GM10248 (cell line): ENCODE measurements at places on chromosomes 16 and 17.

GRCh38 chr16:1154887-1155331, 2.0 kb downstream of the CACNA1H start:
- DNase-seq, result no peak

DNA sequence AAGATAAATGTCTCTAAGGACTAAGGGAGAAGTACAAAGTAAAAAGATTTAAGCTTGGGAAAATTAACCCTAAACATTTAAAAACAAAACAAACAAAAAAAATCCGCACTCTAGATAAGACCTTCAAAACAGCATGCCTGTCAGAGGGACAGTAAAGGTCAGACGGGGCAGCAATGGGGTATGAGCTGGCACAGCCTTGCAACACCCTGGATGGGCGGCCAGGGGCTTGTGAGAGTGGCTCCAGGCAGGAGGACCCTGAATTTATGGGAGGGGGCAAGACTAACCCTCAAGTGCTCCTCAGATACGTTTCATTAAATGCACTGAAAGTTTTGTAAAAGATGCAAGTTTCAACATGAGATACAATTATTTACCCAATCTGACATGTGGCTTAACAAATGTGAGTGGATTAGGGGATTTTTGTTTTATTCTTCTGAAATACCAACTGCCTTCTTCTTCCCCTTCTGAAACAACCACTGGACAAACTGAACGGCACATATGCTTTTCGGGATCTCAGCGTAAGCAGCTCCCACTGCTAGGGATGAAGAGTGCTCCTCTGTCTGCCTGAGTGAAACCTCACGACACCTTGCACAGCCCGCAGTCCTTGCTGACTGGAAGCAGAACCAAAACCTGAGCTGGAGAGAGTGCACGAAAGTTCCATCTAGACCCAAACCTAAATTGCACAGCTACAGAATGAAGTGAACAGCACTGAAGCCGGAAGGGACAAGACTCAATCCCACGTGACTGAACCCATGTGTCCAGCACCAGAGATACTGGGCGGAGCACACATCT, 128.4 kb downstream of the ANKRD11 start:
- DNase-seq, result peak; percentile 75

DNA sequence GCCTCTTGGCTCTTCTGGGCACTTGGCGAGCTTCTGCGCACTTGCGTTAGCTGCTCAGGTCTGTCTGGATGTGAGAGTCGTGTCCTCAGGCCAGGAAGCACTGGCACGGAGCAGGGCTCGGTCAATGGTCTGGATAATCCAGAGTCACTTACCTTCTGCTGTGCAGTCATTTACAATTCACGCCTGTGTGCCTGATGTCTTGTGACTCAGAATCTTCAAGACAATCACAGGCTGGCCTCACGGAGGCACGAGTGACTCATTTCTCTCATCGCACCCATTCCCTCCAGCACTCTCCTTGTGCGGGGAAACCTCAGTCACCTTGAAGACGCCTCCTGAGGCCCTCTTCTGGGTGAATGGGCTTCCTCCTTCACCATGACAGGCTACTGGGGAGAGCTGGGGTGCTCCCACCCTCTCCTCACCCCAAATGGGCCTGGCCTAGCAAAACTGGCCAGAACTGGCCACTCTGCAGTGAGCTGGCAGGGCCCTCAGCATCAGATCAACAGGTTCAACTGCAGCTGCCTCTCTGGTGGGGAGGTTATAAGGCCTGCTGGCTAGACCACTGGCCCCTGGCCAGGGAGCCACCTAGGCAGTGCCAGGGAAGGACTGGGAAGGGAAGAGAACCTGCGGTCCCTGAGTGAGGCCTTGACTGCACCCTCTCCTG, 1.9 kb upstream of the CAPN15 start:
- peak; percentile 67 for DNase-seq

- DNase-seq, result no peak
Measured at GRCh38 chr16:30889721-30890120, 4.2 kb downstream of the BCL7C start.

- no peak for DNase-seq
Measured at GRCh38 chr17:34313164-34313563, 6.1 kb upstream of the CCL8 start.

DNA sequence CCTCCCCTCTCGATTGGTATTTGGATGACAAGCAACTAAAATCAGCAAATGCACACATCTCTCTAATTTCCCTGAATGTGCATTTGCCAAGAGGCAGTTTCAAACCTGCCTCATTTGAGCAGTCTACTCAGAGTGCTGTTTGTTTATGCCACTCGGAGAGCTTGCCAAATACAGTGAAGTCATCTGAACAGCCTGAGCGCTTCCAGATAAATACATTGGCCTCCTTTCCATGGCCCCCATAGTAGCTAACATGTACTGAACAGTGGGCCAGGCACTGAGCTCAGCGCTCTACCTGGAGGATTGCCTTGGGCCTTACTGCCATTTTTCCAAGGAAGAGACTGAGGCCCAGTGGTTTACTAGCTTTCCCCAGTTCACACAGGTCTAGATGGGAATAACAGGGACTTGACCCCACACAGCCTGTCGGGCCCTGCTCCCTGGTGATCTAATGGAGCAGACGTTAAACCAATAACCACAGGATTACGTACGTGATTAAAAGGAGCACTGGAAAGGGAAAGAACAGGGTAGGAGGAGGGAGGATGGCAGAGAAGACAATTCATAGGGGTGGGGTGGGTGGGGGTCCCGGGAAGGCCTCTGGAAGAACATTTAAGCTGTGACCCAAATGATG, 18.7 kb upstream of the ANKRD40CL start:
- no peak for DNase-seq

GRCh38 chr17:81219476-81220180, 3.1 kb downstream of the CEP131 start:
- no peak for DNase-seq

GRCh38 chr17:80063830-80064585, 27.6 kb downstream of the CCDC40 start:
- DNase-seq, result no peak

GRCh38 chr17:45155483-45155882, 6.2 kb upstream of the HEXIM2 start:
- DNase-seq, result no peak

GRCh38 chr17:49223517-49224197, 6.9 kb downstream of the PHOSPHO1 start:
- peak; percentile 69 for DNase-seq
